ENCODE measurements at places on chromosomes 12 and 14.
A peak's percentile ranks its signal among the peaks of the same experiment; 100 is the strongest.

- no peak for DNase-seq
Observed at GRCh38 chr12:77294016-77294415, 228.6 kb upstream of the E2F7 start.

GRCh38 chr14:78959674-78960264, 789.6 kb downstream of the NRXN3 start:
- DNase-seq: peak; percentile 2

- DNase-seq: no peak
Observed at GRCh38 chr14:105941226-105942166, 415.1 kb downstream of the TMEM121 start.

DNA sequence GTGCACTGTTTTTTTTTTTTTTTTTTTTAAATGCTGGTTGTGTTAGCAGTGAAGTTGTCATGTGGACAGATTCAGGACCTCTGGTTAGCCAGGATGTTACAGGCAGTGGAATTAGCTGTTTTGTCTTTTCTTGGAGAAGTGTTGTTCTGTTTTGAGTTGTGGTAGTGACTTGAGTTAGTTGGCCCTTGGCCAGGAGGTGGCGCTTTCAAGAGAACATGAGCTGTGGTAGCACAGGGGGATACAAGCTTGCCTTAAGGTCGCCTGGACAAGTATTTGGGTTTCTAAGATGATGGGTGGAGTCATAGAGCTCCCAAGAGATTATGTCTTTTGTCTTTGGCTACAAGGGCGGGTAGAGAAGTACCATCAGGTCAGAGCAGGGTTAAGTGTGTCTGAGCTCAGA, 33.3 kb upstream of the CCDC198 start:
- no peak for DNase-seq

DNA sequence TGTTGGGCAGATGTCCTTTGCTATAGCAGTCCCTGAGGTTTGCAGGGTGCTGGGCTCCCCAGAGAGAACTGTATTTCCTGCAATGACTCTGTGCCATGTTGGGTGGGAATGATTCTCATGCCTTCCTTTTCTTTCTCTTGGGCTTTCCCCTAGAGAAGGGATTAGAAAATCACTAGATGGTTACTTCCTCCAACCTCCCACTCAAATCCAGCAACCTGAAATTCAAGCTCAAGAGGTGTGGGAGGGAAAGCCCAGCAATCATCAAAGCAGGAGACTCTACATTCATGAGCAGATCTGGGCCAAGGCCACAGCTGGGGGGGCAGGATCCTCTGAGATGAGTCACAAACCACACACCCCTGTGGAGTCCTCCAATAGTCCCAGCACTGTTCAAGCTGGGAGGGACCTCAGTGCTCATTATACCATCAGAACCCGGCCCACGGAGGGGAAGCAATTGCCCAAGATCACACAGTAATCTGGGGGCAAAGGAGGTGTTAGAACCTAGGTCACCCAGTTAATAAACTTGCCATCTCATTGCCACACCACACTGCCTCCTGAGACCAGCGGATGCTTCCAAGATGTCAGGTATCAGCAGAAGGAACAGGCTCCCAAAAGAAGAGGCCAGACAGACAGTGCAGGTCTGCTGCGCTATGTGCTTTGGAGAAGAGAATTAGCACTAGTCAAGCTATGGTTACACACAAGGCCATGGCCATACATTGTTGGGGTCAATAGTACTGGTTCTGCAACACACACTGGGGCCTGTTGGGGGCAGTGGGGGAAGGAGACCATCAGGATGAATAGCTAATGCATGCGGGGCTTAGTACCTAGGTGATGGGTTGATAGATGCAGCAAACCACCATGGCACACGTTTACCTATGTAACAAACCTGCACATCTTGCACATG, 65.7 kb downstream of the TTC9 start:
- no peak for DNase-seq

- peak; percentile 58 for DNase-seq
Observed at GRCh38 chr14:60652674-60653651, 3.7 kb upstream of the SIX1 start.

GRCh38 chr12:118821386-118821925, 159.9 kb upstream of the SRRM4 start:
- DNase-seq: no peak

DNA sequence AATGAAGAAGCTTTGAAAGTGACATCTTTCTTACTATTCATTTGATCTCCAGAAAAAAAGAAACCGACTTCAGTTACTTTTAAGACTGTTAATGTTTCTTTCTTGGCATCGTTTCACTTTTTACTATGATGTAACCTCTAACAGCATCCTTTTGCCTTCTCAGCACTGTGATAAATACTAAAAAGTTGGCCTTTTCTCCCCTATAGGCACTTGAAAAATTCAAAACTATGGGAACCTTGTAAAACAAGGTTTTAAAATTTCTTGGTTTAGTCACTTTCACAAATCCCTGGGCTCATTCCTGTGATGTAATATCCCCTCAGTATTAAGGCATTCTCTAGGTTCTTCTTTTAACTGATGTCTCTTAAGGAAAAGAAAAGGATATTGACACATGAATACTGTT, 281.8 kb downstream of the EGLN3 start:
- DNase-seq: no peak

GRCh38 chr14:61077437-61077836, 96.4 kb downstream of the SLC38A6 start:
- DNase-seq: no peak

DNA sequence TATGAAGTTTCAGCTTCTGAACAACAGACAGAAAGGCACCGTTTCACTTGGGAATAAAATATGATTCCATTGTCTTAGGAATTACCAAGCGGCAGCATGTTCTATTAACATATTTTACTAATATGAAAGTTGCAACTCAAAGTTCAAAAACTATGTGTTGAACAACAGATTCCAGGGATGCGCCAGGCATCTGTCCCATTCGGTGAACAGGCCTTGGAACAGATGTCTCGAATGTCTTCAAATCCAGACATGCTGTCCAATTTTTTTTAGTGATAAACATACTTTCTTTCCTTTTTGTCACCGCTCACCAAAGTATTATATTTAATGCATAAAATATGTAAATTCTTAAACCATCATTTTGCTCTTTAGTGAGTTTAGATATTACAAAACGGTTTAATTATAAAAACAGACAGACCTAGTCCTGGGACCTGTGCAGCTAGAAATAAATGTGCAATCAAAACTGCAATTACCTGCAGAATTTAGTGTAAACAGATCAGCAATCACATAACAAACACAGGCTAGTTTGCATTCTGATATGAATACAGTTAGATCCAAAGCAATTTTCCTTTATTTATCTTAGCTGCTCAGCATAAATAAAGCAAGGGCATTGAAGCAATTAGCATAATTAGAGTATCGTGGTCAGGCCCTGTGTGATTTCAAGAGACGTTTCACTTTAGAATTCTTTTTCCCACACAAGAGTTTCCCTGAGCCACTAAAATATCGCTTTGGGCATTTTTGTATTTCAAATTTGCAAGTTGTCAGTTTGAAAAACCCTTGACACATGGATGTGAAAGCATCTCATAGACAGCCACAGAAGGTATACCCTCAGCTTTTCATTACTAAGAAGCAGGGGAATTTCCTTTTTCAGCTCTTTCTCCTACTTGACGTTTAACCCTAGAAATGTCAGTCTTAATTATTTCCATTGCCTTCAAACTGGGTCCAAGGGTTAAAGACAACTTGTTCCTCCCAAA, 420.8 kb downstream of the EGLN3 start:
- no peak for DNase-seq

DNA sequence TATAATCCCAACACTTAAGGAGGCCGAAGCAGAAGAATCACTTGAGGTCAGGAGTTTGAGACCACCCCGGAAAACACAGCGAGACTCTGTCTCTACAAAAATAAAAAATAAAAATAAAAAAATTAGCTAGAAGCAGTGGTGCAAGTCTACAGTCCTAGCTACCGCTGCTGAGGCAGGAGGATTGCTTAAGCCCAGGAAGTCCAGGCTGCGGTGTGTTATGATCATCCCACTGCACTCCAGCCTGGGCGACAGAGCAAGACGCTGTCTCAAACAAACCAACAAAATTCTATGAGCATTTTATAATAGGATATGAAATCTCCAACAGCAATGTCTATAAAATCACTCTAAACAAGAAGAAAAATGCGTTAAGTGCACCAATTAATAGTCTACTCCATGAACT, 75.3 kb downstream of the PPP1R12A start:
- no peak for DNase-seq

DNA sequence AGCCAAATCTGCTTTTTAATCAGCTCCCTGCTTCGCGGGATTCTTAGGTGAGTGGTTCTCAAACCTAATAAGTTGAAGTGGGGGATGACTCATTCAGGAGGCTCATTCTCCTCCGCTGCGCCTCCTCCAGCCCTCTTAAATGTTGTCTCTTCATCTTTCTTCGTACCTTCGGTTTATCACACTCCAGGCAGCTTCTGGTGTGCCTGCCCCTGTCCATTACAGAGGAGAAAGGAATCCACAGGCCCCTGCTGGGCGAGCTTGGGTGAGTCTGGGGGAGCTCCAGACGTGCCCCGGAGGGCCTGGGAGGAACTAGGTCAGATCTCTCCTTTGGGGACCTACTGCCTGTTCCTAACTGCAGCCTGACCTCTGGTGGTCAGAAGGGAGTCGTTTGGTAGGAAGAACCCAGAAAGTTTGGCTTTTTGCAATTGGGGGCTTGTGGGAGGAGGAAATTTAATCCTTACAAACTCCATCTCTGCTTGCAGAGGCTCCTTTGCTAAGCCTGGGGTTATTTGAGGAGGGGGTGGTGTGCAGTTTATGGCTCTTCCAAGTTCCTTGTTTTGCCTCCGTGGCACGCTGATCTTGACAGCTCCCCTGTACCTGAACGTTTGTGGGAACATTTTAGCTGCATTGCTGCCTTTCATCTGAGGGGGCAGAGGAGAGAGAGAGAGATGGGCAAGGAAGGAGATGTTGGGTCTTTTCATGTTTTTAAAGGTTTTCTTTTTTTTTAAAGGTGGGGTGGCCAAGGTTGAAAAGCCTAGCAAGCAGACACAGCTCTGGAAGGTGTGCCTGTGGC, 84.1 kb upstream of the GNG2 start:
- peak; percentile 59 for DNase-seq

DNA sequence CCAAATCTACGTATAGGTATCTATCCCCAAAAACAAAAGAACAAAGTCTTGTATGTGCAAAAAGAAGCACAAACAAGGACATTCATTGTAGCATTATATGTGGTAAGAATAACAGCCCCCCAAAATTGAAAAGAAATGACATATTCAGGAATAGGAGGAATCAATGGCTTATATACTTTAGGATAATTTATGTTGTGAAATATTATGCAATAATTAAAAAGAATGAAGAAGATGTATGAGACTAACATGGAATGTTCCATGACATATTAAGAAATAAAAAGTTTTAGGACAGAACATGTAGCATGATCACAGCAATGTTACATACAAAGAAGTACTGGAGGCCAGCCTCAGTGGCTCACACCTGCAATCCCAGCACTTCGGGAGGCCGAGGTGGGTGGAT, 9.1 kb downstream of the SMCO2 start:
- no peak for DNase-seq

DNA sequence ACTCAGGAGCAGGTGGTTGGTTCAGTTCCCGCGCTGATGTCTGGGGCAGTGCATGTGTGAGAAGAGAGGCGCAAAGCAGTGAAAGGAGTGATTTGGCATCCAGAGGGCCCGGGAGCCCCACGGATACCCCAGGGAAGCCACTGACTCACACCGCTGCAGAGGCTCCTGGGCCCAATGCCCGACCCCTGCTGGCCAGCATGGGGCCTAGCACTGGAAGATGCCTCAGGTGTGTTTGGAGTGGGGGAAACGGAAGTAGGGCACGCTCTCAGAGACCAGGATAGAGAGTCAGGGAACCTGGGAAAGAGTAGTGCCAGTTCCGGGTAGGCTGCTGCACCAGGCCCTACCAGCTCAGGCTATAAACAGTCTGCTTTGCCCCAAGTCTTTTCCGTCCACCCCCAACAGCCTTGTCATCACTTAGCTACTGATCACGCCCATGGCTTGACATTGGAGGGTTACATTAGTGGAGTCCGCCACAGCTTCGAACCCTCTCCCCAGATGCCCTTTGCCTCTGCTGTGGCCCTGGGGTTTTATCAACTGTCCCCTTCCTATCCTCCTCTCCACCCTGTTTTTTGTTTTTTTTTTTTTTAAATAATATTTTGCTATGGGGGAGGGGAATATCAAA, 9.5 kb upstream of the CSAD start:
- DNase-seq: peak; percentile 29

DNA sequence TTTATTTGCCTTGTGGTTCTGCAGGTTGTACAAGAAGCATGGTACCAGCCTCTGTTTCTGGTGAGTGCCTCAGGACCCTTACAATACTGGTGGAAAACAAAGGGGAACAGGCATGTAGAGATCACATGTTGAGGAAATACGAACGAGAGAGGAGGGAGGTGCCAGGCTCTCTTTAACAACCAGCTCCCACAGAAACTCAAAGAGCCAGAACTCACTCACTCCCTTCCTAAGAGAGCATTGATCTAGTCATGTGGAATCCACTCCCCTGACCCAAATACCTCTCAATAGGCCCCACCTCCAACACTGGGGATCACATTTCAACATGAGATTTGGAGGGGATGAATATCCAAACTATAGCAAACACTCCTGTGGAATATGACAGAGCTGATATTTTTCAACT, 938.0 kb downstream of the GALC start:
- DNase-seq: no peak

GRCh38 chr12:107779077-107779831, 4.8 kb downstream of the ASCL4 start:
- DNase-seq: no peak

GRCh38 chr12:93870020-93870795, 193.0 kb downstream of the CRADD start:
- DNase-seq: no peak

DNA sequence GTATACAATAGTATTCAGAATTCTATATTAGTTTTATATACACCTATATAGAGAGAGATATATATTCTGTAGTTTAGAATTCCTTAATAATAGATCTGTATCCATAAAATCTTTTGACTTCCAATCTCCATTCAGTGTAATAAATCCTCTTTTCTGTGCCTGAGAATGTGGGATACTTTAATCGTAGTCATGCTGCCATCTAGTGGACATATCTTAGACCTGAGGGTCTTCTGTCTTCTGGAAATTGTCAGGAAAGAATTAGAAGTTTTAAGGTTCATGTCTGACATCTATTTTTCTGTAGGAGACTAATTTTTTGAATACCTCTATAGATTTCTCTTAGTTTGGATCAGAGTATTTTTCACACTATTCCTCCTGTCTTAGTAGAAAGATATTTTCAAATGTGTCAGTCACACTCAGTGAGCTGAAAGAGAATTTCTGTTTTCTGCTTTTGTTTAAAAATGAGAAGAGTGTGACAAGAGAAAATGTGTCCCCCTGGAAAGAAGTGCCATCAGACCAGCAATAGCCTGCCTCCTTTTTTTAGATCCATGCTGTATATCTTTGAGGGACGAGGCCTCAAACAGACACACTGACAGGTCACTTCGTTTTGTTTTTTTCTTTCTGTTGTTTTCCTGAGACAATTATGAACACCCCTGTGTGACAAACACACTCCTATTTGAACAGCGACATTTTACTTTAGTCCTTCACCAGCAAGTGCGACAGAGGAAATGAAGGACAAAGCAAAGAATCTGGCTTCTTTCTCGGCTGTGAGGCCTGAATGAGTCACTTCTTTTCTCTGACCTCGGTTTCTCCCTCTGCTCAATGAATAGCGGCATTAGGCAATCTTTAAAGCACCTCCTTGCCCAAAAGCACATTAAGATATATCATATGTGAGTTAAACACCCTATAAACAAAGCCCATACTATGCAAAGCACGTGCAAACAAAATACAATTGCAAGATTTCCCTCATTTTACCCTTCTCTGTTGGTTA, 96.3 kb downstream of the GALC start:
- peak; percentile 21 for DNase-seq
